Fibroblast of the aortic adventitia (primary cell): ENCODE measurements at places on chromosomes 1 and 21. TPM values are rescaled to one million over a fixed set of nuclear protein-coding genes. Genes with fewer than 3 reads are reported as not detected.
A peak's percentile ranks its signal among the peaks of the same experiment; 100 is the strongest.

GRCh38 chr1:156591432-156592157 is at the start of gene NAXE:
NAXE (plus strand) TSS chr1:156591776; CDS start chr1:156591805, 29 bp downstream.
- DNase-seq, result peak; percentile 46

DNA sequence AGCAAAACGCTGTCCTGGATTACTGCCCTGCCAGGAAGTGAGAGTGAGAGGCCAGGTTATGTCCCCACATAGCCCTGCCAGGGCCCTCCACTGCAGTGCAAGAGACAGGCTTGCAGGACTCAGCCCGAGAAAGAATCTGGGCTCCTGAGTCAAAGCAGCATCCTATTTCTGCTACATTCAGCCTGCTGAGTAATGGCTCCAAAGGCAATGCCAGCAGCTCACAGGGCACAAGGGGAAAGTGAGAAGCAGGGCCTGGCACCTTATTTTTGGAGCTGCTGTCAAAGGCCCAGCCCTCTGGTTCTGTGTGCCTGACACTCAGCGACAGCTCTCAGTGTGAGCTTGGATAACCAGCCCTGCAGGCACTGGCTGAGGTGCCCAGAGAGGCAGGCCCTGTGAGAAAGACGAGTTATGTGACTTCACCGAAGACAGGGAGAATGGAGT is 83.9 kb downstream of the DTL start:
- no peak for DNase-seq

- DNase-seq, result peak; percentile 86
Observed at GRCh38 chr1:10724948-10725847, 71.2 kb downstream of the CASZ1 start.

DNA sequence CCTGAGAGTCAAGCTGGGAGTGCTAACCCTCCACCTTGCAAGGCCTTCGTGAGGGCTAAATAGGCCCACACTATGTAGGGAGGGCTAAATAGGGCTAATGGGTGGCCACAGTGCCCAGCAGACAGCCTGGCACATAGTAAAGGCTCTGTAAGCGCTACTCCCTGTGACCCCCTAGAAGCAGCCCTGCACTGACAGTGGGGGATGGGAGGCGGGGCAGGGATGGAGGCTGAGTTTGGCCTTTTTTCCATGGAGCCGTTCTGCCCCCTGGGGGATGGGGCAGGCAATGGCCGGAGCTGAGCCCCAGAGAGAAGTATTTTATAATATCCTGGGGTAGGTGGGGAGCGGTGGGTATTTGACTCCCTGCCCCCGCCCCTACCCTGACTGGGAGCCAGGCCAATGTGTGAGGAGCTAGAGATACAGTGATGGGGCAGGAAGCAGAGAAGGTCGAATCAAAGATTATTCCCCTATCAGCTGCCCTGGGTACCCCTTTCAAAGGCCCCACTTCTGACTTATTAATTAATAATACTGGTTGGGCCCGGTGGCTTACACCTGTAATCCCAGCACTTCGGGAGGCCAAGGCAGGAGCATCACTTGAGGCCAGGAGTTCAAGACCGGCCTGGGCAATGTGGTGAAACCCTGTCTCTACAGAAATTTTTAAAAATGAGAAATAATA is 42.3 kb downstream of the LACTBL1 start:
- DNase-seq, result peak; percentile 34

DNA sequence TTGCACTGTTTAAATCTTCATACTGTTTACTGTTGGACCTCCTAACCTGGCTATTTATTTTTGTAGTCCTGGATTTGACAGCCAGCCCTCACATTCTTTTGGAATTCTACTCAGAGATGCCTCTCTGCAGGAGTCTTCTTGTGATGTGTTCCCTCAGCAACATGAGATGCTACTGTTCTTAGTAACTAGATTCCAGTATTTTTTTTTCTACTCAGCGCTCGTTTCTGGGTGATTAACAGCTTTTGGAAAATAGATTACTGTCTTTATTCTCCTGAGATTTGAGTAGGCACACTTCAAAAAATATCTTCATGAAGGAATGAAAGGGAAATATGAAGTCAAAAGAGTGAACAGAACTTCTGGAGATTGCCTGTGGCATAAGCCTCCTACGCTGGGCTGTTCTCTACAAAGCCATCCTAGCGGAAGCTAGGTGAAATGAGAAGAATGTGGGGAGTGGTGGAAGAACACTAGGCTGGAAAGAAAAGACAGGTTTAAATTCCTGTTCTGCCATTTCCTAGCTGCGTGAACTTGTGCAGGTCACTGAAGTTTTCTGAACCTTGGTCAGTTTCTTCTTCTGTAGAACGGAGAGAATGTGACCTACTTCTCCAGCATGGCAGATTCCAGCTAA is 75.9 kb downstream of the LRRC8C start:
- no peak for DNase-seq

DNA sequence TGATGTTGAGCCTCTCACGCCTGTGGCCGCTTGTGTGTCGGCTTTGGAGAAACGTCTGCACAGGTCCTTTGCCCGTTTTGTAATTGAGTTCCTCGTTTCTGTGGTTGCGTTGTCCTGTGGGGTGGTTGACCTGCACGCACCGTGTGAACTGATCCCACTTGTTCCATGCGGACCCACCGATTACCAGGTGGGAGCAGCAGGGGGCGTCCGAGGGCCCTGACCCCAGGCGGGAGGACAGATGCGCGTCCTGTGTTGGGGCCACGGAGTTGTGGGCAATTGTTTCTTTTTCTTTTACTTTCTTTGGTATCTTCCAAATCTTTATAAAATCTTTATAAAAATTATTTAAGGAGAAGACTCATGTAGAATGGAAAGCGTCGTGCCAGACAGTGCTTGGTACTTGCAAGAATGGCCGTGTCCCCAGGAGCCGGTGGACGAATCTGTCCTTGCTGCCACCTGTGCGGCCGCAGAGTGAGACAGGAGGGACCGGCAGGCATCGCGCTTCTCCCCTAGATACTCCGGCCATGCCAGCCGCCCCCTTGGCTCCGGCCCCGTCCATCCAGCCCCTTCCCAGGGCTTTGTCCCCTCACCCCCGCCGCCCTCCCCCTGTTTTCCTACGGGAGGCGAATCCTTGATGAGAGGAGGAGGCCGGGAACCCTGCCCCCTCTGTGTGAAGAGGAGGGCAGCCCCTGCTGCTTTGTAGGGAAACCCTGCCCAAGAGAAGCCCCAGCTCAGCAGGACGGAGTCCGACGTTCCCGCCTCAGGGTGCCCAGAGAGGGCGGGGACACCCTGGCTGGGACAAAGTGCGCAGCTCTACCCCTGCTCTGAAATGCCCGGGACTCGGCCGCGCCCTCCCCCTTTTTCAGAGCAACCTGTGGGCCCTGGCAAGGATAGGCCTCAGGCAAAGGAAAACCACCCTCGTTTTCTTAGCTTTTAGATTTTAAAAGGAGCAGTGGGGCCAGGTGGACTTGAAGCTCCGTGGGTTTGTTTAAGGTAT is 41.7 kb downstream of the PRKCZ start:
- DNase-seq, result peak; percentile 9

DNA sequence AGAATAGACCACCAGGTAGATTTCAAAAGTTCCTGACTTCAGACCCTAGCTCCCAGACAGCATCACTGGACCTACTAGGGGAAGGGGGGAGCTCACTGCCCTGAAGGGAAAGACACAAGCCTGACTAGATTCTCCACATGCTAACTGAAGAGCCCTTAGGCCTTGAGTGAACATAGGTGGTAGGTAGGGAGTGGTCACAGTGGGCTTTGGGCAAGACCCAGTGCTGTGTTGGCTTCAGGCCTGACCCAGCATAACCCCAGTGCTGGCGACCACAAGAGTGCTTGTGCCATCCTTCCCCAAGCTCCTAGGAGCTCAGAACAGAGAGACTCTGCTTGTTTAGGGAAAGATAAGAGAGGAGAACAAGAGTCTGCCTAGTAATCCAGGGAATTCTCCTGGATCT is 51.1 kb upstream of the ACADM start:
- DNase-seq, result no peak

GRCh38 chr1:192459467-192459866 is 116.1 kb upstream of the RGS1 start:
- DNase-seq, result no peak

GRCh38 chr1:101280049-101280592 is 43.3 kb downstream of the S1PR1 start:
- DNase-seq, result no peak

DNA sequence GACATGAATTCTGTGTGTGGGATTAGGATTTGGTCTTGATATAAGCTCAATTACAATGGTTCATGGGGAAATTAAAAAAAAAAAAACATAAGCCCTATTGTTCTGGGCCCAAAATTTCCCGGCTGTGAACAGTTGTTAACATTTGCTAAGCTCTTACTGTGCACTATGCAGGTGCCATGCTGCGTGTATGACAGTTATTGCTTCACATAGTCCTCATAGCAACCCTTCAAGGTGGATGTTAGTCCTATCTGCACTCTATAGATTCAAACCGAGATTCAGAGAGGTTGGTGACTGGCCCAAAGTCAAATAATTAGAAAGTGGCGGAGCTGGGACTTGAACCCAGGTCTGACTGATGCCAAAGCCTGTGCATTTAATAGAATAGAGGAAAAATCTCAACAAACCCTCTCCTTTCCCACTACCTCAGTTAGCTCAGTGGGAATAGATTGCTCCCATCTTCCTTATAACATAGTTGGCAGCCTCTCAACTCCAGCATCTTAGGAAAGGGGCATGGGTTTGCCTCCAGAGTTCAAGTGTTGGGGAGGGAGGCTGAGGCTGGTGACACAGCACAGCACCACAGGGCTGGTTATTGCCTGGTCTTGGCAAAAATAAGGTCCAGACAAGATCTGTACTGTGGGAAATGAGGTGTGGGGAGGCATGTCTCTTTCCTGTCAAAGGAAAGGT is 55.0 kb upstream of the GCLM start:
- DNase-seq, result no peak

DNA sequence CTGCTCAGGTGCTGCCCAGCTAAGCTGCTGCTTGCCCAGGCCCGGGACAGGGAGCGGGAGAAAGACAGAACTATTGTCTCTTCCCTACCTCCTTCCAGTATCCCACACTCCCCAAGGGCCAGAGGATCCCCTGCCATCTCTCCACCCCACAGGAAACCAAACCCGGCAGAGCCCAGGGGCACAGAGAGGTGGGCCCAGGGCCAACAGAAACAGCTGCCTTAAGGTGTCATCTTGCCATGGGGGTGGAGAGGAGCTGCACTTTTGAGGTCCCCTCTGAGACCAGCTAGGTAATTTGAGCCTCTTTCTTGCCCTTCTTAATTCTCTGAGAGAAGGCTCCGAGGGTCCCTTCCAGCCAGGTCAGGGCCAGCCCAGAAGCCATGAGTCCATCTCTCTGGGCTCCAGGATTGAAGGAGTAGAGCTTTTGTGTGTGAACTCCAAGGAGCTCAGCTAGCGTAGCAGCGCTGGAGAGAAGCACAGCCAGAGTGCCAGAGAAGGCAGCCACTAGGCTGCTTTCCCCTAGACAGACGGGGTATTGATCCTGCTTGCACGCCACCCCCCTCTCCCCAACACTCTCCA is 9.7 kb upstream of the GPR61 start:
- DNase-seq, result no peak

DNA sequence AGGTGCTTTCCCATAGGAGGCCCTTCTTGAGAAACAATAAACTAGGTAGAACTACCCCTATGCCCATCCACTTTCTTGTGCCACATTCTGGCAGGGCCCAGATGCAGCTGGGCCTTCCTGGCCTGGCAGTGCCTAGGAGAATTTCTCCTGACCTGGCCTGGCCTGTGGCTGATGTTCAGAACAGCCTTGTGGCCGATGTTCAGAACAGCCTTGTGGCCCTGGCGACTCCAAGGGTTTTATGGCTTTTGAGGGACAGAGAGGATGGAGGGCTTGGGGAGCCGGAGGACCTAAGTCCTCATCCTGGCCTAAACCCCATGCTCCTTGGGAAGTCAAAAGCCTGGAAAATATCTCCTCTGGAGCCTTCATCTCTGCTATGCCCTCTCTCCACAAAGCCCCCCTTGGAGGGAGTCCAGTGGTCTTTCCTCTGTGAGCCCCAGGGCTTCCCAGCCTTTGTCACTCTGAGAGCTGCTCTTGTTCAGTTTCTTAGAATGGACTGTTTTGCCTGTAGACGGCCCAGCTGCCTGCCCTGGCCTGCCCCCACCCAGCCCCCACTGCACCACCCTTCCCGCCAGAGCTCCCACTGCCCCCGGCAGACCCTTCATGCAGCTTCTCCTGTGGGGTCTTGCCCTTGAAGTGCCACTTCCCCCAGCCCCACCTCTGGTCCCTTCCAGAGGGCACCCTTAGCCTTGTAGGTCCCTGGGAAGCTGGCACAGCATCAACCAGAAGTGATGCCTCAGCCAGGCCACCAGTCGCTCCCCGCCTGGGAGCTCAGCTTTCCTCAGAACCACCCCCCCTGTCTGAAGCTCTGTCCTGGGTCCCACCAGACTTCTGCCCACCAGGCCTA is 7.0 kb downstream of the GPR37L1 start:
- DNase-seq, result no peak

DNA sequence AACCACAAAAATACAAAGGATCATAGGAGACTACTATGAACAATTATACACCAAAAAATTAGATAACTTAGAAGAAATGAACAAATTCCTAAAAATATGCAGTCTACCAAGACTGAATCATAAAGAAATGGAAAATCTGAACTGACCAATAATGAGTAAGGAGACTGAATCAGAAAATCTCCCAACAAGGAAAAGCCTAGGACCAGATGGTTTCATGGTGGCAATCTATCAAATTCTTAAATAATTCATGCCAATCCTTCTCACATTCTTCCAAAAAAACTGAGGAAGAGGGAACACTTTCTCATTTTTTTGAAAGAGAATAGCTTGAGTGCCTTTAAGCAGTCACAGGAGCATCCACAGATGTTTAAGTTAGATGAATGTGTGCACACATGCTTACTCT is 31.8 kb upstream of the DISP1 start:
- DNase-seq, result no peak

GRCh38 chr1:185207980-185208602 is 51.1 kb downstream of the SWT1 start:
- DNase-seq, result no peak

DNA sequence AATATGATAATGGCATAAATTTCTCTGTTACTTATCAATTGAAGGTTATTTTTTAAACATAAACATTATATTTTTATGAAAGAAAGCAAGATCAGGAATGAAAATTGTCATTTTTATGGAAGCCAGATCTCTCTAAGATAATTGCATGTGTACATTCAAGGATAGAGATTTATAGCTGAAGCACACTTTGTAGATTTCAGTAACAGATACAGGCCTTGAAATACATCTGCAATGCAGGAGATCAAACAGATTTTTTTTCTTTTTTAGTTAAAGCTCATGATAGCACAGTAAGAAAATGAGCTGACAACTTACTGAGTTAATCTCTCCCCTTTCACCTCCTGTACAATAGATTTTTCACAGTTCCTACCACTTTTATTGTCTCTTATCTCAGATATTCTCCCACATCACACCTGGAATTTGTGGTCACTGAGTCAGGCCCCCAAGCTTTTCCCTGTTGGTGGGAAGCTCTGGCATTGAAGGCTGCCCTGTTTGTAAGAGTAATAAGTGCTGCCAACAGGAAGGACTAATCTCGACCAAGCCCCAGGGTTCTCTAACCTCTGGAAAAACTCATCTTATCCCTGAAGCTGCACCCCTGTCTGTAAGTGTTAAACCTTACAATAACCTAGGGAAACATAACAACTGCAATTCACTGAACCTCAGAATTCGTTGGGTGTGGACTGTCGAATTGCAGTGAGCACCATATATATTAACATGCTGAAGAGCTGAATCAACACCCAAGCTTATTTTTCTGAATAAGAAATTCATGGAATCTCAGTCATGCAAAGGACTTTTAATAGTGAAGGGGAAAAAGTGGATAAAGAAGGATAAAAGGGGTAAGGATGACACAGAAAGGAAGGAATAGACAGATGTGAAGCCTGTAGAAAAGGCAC is 599.0 kb downstream of the LMO4 start:
- peak; percentile 23 for DNase-seq

GRCh38 chr1:25624156-25624555 is 7.6 kb downstream of the MAN1C1 start:
- no peak for DNase-seq

The SORT1 gene
- total RNA-seq, result 3.0 and 4.5 TPM in 2 replicates

The ENAH gene
- 131 and 148 TPM in 2 replicates for total RNA-seq

The SLAMF7 gene
- total RNA-seq, result not detected in 2 replicates
